ENCODE measurements at places on chromosomes 13 and 19. TPM values are rescaled to one million over a fixed set of nuclear protein-coding genes. Genes with fewer than 3 reads are reported as not detected.
A peak's percentile ranks its signal among the peaks of the same experiment; 100 is the strongest.

DNA sequence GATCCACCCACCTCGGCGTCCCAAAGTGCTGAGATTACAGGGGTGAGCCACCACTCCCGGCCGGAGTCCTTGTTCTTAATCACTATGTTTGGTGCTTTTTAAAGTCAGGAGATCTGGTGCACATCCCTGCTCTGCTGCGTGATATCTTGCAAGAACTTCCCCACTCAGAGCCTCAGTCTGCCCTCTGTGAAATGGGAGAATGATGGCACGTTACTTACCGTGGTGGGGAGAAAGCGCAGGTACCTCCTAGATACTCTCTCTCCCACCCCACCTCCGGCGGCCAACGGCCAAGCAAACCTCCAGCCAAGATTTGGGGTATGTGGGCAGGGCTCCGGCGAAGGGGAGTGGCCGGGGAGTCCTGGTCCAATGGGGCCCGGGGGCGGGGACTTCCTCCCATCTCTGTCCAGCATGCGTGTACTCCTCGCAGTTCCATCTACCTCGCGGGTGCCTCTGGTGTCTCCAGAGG is at the start of gene RYR1:
TSS of gene RYR1 (plus strand) at position 424 of the 466 bp plus-strand sequence. CDS start 139 bp downstream, outside the sequence.
- ATAC-seq, result peak; percentile 68

DNA sequence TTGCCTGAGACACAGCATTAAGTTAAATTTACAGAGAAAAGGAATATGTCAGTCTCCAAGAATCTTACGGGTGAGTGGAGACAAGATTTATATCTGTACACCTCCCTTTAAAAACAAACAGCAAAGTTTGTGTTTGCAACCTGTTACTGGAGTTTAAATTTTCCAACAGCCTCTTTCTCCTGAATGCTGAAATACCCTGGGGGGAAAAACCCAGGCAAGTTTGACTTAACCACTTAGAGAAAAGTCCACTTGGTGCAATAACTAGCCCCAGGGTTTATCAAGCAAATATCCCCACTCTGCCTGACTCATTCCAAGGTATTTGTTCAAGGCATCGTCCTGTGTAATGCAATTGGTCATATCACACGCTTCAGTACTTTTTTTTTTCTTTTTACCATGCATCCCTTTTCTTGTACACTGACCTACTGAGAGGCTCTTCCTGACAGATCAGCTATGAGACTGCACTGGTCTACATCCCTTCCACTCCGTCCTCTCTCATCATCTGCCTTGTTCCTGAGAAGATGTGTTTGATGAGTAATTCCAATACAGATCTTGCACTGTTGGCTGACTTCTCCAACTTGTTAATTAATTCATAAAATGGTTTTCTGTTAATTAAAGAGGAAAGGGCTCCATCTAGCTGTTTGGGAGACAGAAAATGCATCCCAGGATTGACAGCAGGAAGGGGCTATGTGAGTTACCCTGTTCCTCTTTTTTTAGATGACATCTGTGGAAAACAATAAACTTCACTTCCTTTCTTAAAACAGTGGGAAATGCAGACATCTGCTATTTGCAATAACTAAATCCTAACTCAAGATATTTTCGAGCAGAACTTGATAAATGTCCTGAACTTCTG is 212.5 kb upstream of the IRS2 start:
- ATAC-seq, result no peak

DNA sequence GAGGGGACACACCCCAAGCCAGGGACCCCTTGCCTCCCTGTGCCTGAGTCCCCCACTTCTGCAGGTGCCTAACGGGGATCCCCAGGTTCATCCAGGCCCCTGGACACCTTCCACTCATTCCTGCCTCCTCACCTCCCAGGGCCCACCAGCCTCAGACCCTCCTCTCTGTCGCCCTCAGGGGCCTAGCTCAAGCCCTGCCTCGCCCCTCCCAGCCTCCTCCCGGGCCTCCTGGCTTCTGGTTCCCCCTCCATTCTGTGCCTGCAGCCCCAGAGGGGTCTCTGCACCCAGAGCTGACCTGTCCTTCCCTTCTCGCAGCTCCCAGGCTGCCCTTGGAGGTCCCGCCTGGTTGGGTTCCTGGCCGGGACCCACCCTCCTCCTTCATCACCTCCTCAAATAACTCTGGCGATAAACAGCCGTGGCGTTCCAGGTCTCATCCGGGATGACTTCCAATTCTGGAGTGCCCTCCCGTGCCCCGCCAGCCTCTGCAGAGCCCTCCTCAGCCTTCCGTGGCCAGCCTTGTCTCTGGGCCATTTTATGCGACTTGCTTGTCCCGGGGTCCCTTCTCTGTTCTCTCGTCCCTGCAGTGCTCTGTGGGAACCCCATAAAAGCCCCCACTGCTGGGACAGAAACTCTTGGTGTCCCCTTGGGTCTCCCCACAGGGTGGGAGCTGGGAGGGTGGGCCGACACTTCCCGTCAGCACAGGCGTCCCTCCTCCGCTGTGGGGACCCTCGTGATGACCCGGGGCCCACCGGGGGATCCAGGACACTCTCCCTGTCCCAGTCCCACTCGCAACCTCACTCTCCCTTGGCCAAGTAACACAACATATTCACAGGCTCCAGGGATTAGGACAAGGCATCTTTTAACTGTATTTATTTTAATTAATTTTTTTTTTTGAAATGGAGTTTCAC is 9.2 kb downstream of the JOSD2 start:
- no peak for ATAC-seq

DNA sequence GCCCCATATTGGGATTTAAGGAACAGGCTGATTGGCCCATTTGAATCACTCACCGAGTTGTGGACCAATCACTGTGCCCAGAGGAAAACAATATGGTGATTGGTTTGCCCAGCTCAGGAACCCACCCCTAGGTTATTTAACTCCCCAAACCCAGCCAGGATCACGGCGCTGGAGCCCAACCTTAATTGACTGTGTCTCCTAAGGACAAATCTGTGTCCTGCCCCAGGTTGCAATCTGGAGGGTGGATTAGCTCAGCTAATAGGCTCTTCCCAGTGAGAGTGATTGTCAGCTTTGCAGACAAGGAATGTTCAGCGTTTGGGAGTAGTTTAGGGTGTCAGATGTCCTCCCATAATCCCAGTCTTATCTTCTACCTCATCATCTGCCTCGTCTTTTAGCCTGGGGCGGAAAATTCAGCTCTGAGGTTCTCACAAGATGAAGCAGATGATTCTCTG is 3.5 kb upstream of the ZNF358 start:
- no peak for ATAC-seq

Gene AP1M2
- total RNA-seq, result not detected
